ENCODE measurements at places on chromosomes 4 and X.

DNA sequence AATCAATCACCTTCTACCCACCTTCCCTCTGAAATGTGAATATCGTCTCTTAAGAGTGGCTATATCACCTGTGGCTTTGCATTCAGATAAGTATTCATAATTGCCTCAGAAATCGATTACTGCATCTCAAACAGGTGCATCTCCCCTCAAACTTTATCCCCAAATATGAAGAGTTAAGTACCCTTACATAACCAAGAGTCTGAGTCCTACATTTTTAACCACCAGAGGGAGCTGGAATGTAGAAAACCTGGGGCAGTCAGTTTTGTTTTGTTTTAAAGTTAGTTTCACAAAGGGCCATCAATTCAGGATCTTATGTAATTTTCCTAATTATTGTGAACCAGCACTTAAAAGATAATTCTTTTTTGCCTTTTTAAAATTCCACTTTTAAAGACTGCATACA lies 5.7 kb downstream of the TCEANC start:
- DNase-seq, result peak; percentile 64

DNA sequence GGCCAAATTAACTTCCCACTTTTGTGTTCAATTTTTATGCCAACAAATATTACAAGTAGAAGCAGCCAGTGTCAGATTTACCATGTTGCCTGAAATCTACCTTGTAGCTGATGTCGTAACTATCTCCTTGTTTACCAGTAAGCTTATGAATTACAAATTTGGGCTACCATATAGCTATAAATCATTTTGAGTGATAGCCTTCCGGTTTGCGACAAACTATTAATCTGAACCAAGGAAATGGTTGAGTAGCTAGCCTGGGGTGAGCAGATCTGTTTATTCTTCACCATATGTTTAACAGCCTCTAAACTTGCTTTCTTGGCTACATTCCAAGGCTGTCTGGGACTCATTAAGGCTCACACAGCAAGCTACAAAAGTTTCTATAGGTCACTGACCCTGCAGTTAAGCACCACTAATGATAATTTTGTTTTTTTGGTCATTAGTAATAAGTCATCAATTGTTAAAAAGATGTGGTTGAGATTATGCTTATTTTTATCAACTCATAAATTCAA lies 218.7 kb upstream of the SPOCK3 start:
- DNase-seq, result no peak

DNA sequence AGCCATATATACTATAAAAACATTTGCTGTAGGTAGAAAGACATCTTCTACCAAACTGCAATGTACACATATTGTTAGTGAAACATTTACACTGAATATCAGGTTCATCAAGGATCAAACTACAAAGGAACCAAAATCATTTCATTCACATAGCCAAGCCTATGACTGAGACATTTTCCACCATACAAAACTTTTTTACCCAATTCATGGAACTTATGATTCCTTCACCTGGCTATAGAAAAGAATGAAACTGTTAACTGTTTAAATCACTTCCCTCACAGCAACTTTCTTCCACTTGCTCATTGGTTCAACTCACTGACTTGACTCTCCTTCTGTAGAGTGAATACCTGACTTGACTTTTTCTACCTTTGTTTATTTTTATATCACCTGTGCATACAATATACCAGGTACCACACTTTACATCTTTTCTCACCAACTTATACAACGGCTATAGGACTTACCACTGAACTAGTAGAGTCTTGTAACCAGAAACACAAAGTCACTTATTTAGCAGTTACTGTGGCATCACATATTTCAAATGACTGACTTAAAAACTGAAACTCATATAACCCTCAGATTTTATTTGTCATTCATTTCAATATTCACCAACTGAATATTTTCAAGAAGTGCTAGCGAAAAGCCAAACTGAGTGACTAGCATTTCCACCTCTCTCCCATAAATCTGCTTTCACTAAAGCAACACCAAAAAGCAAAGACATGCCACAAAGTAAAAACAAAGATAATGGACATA lies 30.9 kb downstream of the CAMK2D start:
- no peak for DNase-seq

- DNase-seq, result no peak
Observed at GRCh38 chr4:8719421-8719820, 126.9 kb downstream of the CPZ start.

- DNase-seq, result peak; percentile 15
Observed at GRCh38 chr4:133062851-133063250, 86.2 kb upstream of the PCDH10 start.

DNA sequence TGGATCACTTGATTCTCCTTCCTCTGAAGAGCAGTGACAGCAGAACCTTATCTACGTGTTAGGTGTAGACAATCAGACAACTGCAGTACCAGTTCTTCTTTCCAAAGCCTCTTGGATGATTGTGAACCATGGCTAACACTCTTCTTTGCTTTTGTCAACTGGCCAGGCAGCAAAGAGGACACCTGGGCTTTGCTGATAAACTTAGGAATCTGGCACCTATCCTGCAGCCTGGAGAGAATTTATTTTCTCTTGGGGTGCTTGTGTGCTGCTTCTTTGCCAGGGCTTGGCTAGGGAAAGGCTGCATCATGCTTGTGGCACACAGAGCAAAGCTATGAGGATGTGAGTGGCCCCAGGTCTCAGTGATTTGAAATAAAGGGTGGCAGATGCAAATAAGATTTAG lies 77.4 kb downstream of the ANAPC4 start:
- no peak for DNase-seq

DNA sequence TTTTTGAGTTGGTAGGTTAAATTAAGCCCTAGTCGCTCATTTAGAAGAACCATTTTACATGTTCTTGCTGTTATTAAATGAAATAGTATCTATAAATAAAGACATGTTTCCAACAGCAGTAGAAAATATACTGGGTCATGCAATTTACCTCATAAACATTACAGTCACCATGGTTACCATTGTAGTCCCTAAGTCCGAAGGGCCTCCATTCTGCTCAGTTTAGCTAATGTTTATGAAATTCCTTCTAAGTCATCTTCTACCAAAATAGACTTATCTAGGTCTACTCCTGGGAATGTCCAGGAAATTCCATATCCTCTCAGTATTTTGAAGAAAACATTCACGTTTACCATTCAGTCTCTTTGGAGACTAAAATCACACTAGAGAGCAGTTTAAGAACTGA lies 292.5 kb upstream of the DCAF8L1 start:
- DNase-seq, result no peak

Measured in ELR (cell line).